ENCODE measurements at places on chromosomes 11 and 22.

DNA sequence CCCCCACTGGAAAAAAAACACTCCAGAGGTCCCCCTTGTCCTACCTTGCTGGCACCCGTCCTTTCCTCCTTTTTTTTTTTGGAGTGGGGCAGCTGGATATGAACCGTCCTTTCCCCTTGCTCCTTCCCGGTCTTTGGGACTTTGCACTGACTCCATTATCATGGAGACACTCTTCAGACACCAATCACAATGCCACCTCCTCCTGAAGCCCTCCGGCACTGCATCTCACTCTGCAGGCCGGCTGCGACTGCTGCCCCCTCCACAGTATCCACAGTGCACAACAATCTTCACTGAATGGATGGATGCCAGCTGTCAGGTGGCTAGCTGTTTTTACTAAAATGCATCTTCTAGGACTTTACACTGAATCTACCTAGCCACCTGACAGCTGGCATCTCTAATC is 12.7 kb upstream of the RGL4 start:
- no peak for DNase-seq

GRCh38 chr11:96257036-96257435 is 86.0 kb downstream of the MAML2 start:
- DNase-seq: no peak

- DNase-seq: no peak
Measured at GRCh38 chr11:71064183-71064582, 188.2 kb downstream of the SHANK2 start.

DNA sequence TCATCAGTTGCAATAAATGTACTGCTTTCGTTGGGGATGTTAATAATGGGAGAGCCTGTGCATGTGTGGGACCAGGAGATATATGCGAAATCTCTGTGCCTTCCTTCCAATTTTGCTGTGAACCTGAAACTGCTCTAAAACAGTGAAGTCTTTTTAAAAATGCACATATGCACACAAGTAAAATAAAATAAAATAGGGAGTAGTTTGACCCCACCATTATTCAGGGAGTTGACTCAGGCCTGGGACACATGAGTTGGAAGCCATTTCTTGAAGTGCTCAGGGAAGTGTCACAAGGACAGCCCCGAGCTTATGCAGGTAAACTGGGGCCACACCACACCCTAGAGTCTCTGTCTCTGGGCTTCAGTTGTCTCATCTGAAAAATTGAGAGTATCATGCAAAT is 183.1 kb upstream of the POU2AF2 start:
- DNase-seq: no peak

DNA sequence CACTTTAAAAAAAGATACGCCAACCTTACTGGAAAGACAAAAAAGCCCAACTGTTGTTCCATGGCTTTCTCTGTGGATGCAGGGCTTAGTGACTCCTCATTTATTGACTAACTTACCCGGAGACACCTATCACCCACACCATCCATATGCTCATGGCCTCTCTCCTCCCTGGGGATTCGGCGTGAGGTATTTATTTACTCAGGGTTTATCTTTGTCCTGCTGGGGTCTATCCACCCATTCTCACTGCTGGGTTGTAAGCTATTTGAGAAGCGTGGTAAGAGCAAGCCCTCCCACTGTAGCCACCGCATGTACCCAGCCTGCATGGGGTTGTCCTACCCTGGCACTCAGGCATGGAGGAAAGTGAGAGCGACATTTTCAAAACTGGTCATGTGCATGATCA is 93.6 kb downstream of the NELL1 start:
- DNase-seq: no peak

- DNase-seq: no peak
Measured at GRCh38 chr22:46574993-46575910, 37.8 kb upstream of the CELSR1 start.

DNA sequence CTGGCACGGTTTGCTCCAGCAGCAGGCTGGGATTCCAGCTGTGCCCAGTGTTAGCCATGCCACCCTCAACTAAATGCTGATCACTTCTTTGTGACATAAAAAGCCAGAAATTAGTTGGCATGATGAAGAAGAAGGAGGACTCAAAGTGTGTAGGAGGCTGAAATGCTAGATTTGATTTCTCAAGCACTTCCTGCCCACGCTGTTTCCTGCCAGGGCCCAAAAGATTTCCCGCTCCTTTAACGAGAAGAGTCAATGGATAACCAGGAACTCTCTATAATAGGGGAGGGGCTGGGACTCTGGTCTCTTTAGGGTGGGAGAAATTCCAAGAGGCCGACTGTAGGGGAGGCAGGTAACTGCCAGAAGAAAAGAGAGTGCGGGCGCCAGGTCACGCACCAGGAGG is 26.4 kb downstream of the APOL3 start:
- no peak for DNase-seq

- DNase-seq: no peak
Measured at GRCh38 chr11:112655371-112655770, 305.8 kb upstream of the NCAM1 start.

- DNase-seq: no peak
Measured at GRCh38 chr11:117478126-117478860, 150.6 kb downstream of the CEP164 start.

GRCh38 chr22:17388235-17388634 is 19.0 kb downstream of the CECR2 start:
- no peak for DNase-seq

GRCh38 chr11:134414766-134415765 is 3.0 kb upstream of the B3GAT1 start:
- no peak for DNase-seq

DNA sequence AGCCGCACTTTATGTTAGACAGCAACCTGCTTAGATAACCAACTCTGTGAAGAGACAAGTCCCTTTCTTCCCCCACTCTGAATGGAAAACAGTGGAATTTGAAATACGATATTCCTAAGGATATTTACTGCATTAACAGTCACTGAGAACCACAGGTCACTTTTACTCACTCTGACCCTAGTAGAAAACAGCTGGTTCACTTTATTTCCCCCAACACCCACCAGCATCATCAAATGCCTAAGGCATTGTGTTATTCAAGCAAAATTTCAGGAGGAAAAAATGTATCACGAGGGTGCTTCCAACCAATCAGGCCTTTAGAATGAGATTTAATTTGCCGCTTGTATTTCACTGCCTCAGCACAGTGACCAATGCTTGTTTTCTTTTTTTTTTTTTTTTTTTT is 1134.1 kb upstream of the CCDC90B start:
- DNase-seq: no peak

DNA sequence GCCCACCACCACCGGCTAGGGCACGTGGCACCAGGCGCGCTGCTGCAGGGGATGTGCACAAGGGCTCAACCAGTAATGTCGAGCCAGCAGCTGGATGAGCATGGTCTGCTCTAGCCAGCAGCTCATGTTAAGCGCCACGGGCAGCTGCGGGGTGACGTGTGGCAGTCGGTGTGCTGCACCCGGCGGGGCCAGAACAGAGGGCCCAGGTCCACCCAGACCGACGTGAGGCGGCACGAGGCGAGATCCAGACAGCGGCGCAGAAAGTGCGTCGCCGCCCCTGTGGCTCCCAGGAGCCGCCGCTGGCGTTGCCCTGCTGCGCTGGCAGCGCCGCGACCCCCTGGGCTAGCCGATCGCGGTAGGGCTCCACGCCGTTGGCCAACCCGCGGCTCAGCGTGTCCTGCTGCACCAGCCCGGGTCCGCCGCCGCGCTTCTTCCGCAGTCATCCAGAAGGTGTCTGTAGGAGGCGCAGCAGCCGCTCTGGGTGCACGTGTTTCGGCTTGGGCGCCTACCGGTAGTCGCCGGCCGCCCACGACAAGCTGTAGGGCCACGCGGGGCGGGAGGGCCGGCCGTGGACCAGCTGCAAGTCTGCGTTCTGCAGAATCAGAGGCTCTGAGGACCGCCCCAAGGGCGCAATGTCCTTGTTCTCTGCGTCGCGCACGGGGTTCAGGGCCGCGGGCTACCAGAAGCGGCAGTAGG is 4.6 kb upstream of the GALR3 start:
- peak; percentile 84 for DNase-seq

GRCh38 chr22:43796567-43796966 is 15.5 kb downstream of the EFCAB6 start:
- DNase-seq: peak; percentile 29

- no peak for DNase-seq
Measured at GRCh38 chr11:128596250-128596649, 8.9 kb upstream of the ETS1 start.

DNA sequence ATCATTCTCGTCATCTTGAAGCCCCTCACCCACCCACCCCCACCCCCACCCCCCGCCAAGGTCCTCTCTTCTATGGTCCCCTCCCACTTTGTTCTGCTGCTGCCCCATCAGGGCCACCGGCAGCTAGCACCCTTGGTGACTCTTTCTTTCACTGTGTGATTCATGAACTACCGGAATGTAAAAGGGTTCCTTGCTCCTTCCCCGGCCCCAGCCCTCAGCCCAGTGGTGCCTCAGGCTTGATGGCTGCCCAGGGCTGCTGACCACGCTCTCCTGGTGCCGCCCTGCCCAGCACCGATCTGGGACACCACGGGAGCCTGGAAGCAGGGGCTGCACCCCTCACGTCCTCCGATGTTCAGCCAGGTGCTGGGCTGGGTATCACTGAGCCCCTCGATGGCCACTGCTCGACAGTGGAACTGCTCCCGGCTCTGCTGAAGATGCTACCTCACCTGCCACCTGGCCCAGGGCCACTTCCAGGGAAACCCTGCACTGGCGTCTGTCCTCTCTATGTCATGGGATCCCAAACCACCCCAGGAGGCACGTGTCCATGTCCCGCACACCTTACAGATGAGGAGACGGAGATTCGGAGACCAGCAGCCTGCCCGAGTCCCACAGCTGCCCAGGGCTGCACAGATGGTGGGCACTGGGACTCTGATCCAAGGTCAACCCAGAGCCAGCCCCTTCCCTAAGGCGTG is 39.7 kb downstream of the IGLL5 start:
- no peak for DNase-seq

GRCh38 chr11:116611998-116612620 is 160.7 kb downstream of the BUD13 start:
- DNase-seq: no peak

- no peak for DNase-seq
Measured at GRCh38 chr11:46808799-46809431, 37.2 kb downstream of the CKAP5 start.

- DNase-seq: no peak
Measured at GRCh38 chr11:119369132-119369925, 12.2 kb downstream of the USP2 start.

- DNase-seq: no peak
Measured at GRCh38 chr22:49768951-49769690, 58.6 kb downstream of the BRD1 start.

GRCh38 chr11:45904309-45904915 is 2.7 kb downstream of the FREY1 start:
- no peak for DNase-seq

DNA sequence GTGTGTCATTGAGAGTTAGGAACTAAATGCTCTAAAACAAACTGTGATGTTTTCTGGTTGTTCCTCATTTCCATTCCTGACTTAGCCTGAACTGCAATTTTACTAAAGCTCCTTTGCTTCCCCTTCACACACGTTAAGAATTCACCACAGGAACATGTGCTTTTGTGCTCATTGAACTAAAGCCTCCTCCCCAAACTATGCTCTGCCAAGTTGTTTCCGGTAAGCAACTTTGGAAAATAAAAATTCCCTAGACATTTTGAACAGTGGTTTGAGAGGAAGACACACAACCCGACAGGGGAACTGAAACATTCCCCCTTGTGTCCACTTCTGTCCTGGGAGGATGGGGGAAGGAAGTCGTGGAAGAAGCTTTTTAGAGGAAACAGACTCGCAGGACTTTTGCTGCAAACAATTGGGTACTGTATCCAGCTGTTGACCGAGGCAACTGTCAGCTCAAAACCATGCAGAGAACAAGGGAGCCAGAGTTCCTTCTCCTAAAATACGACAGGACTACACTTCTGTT is 66.9 kb downstream of the GAB2 start:
- no peak for DNase-seq

GRCh38 chr22:26610072-26610958 is 7.5 kb downstream of the CRYBB1 start:
- no peak for DNase-seq

DNA sequence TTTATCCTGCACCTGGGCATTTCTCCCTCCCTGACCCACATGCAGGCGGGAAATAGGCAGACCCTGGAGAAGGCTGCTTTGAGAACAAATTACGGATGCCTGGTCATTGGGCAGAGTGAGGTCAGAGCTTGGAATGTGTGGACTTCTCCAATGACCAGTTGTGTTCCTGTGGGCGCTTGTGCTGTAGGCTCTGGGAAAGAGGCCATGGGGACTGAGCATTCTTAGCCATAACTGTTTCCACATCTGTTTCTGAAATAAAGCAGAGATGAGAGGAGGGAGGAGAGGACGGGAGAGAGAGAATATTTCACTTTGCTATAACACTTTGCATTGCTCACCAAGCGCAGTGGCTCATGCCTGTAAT is 11.2 kb upstream of the TMEM184B start:
- no peak for DNase-seq

GRCh38 chr11:117072517-117073461 is 25.4 kb downstream of the SIK3 start:
- DNase-seq: no peak

DNA sequence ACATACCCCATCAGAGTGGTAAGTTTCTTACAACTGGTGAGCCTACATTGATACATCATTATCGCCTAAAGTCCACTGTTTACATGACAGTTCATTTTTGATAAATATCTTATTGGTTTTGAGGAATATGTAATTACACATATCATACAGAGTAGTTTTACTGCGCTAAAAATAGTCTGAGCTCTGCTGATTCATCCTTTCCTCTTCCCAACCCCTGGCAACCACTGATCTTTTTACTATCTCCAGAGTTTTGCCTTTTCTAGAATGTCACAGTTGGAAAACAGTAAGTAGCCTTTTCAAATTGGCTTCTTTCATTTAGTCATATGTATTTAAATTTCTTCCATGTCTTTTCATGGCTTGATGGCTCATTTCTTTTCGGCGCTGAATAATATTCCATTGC is 112.8 kb downstream of the LARGE1 start:
- no peak for DNase-seq

DNA sequence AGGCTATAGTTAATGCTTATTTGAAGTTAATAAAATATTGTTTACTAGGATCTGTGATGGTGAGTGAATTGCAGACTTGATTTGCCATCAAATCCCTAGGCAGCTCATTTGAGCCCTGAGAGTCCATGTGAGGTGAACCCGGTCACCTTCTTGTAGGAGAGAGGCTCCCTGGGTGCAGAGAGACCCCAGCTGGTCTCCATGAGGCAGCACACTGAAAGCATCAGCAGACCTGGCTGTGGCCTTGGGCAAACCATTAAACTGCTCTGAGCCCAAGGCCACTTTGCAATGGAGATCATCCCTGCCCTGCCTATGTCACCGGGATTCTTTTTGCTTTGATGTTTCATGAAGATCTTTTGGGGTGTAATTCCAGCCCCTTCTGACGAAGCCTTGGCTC is 125.2 kb downstream of the MICAL2 start:
- no peak for DNase-seq
